ENCODE measurements at places on chromosomes 1 and 21.

GRCh38 chr1:153670257-153670858 lies 435 bp downstream of the ILF2 start:
- no peak for DNase-seq

DNA sequence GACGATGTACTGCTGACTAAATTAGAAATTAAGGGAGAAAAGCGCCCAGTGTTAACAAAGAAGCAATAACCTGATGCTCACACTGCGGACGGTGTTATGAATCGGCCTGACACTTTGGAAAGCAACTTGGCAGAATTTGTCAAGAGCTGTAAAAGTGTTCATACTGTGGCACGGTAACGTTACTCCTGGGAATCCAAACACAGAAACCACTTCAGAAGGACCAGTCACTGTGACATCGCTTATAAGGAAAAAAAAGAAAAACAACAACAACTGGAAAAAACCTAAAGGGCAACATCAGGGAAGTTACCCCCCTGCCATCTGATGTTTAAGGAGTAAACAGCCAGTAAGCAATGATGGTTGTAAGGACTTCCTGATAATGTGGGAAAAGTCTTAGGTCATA lies 27.7 kb downstream of the CAPZB start:
- DNase-seq, result no peak

GRCh38 chr1:87122243-87122642 lies 206.4 kb upstream of the LMO4 start:
- no peak for DNase-seq

DNA sequence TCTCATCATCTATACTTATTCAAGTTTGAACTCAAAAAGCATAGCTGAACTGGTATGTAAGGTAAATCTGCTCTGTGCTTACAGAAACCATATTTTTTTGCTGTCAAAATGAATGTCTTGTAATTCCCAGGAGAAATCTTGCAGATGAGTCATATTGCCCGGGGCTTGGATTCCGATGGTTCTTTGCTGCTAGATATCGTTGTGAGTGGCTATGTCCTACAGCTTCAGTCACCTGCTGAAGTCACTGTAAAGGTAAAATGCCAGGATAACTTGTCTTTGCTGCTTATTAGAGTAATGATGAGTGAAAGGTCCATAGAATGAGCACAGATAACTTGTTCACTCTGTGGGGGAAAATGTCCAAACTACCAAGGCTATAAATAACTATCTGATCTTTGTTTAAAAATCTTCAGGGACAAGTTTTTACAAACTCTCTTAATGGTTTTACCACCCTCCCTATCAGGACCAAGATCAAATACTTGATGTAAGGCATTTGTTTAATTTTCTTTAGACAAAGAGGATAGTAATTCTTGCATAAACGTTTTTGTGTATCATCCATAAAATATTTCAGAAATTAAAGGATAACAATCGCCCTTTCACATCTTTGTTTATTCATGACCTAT lies 222.3 kb downstream of the TPR start:
- peak; percentile 41 for DNase-seq

DNA sequence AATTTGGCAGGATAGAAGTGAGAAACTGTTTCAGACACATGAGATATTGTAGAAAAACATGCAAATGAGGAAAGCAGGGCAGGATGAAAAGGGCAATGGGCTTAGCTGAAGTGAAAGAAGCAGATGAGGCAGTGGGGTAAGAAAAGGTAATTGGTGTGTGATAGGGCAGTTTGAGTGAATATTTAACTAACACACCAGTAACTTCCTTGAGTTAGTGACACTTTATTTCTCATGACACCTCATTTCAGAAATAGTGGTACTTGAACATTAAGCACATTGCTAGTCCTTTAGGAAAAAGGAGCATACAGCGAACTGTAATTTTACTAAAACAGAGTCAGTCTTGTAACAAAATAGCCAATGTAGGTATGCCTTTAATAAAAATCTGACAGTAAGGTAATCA lies 415.0 kb downstream of the DPYD start:
- no peak for DNase-seq

GRCh38 chr1:229015806-229016205 lies 255.1 kb upstream of the RAB4A start:
- no peak for DNase-seq

DNA sequence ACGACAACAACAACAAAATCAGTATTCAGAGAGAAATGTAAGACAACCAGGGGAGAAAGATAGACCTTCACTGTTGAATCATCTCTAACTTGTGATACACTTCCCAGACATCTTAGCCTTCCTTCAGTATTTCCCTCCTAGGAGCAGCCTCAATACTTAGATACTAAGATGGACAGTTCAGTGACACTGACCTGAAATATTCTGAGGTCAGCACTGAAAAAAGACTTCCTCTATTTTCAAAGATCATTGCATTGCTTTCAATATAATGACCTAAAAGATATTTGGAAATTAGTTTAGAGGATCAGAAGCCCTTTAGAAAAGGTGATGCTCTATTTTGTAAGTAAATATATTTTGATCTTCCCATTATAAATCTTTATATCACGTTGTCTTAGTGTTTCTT lies 101.0 kb downstream of the MRPL39 start:
- no peak for DNase-seq

GRCh38 chr1:115299266-115299665 lies 38.8 kb downstream of the NGF start:
- DNase-seq, result no peak

DNA sequence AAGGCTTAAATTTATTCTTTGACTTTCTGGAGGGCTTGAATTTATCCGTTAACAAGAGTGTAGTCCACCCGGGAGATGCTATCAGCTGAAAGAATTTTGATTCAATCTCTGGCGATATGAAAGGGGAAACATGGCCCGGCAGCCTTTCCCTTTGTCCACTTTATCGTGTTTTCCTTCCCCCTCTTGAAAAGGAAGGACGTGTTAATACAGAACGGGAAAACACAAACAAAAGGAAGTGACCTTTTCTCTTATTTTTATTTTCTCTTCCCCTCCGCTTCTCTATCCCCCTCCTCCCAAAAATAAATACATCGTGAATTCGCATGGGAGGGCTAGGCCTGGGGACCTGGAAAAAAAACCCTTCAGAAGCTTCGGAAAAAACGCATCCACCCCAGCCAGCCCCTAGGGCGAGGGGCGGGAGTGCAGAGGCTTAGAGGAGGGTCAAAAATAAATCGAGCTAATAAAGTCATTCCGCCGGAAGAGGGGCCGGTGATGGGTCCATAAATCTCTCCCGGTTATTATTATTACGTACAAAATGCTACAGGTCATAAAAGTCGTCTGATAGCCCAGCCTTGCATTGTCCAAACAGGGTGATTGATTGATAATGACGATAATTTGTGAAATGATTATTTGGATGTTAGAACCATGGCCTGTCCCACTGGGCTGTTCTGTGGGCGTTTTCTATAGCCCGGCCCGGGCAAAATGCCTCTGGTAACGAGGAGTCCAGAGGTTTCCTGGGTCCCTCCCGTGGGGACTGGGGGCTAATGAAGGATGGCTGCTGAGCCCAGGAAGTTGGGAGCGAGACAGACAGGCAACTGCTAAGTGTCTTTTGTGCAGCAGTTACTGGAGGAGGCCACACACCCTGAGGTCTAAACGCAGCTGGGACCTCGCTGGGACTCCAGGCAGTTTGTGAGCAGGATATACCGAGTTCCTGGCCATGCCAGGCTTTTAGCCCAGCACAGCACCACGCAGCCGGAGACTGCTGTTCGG lies 179.4 kb downstream of the PRDM16 start:
- no peak for DNase-seq

GRCh38 chr1:150562446-150563339 lies 13.5 kb downstream of the ADAMTSL4 start:
- no peak for DNase-seq

DNA sequence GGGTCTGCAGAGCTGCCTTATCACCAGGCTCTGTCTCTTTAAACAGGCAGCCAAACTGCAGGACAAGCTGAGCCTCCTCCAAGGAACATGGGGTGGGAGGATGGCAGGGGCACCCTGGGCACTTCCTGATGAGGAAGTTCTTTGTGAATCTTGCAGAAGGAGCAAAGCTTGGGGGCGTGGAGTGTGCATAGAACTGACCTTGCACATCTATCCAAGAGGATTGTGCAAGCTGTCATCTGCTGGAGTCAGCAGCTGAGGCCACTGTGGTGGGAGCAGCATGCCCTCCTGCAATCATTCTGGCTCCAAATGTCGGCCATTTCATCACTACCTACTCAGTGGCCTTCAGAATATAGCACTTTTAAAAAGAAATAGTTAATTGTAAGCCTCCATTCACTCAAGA lies 182.2 kb downstream of the AJAP1 start:
- DNase-seq, result no peak

- peak; percentile 29 for DNase-seq
Measured at GRCh38 chr1:178434360-178434759, 62.4 kb downstream of the CLEC20A start.

DNA sequence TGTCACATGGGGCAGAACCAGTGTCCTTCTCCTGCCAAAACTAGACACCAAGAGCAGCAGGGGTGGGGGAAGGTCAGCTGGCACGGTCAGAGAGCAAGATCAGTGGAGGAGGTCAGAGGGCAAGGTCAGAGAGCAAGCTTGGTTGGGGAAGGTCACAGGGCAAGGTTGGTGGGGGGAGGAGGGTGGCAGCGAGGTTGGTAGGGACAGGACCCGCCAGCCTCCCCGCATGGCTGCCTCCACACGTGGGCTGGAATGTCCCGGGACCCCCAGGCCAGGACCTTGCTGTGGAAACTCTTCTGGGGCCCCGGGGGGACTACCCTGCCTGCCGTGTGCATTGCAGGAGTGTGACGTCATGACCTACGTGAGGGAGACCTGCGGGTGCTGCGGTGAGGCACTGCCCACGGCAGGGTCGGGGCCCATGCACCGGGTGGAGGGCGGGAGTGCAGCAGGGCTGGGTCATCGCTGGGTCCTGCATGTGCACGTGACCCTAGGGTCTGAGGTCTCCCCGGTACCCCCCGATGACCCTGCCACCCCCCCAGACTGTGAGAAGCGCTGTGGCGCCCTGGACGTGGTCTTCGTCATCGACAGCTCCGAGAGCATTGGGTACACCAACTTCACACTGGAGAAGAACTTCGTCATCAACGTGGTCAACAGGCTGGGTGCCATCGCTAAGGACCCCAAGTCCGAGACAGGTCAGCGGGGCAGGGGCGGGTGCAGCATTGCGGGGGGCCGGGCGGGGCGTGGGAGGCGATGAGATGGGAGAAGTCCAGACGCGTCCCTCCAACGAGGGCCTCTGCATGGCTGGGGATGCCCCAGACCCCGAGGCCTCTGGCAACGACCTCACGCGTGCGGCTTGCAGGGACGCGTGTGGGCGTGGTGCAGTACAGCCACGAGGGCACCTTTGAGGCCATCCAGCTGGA lies 27.3 kb downstream of the COL6A2 start:
- no peak for DNase-seq

GRCh38 chr1:114176366-114176765 lies 22.7 kb upstream of the SYT6 start:
- no peak for DNase-seq

- DNase-seq, result no peak
Measured at GRCh38 chr1:201175820-201176500, 14.7 kb upstream of the IGFN1 start.

GRCh38 chr1:34268311-34268954 lies 91.7 kb downstream of the C1orf94 start:
- DNase-seq, result peak; percentile 34

GRCh38 chr1:241926141-241926540 lies 31.4 kb upstream of the BECN2 start:
- DNase-seq, result no peak

GRCh38 chr1:224059897-224060427 lies 53.9 kb upstream of the FBXO28 start:
- DNase-seq, result no peak

DNA sequence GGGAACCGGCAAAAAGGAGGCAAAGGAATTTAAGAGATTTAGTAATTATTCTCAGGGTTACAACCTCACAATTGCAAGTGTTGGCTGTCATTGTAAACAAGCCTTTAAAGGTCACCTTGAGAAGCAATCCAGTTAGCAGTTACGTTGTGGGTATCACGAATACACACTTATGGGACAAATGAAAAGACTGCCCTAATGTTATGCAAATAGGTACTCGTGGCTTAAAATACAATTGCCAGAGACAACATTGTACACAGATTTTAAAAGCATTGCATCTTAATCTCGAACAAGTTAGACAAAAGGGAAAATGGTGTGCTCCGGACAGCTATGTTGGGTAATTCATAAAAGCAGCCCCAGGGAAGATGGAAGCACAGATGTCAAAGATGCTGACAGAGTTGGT lies 120.5 kb upstream of the ZC3H12A start:
- DNase-seq, result no peak

DNA sequence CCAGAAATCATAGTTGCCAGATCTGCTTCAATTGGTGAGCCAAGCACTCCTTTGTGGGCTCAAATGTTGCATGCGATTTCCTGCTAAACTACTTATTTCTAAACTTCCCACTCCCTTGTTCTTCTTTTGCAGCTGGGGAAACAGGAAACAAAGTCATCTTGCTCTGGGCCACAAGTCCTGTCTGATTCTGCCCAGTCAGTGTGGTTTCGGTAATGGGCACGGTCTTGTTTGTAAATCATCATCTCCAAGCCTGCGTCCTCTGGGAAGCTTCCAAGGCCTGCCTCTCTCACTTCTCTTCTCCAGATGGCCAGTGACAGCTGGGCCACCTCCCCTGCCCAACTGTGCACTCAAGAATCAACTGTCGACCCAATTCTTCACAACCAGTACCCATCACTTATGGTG lies 4.4 kb downstream of the S100A8 start:
- DNase-seq, result peak; percentile 87

DNA sequence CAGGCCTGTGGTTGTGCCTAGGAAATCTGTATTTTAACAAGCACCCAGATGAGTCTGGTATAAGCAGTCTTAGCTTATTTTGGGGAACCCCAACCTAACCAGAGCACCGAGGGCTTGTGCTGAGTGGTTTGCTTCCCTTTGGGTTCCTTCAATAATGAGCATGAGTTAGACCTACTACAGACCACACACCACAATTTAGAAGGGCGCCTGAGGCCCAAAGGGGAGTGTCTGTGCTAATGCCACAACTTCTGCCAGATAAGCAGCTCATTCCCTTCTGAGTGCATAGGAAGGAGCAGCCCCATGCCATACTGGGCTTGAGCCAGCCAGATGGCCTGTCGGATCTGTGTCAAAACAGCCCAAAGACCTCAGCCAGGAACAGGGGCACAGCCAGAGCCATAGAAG lies 15.4 kb upstream of the LSS start:
- no peak for DNase-seq

- DNase-seq, result no peak
Measured at GRCh38 chr1:169914531-169914930, 20.8 kb upstream of the SCYL3 start.

DNA sequence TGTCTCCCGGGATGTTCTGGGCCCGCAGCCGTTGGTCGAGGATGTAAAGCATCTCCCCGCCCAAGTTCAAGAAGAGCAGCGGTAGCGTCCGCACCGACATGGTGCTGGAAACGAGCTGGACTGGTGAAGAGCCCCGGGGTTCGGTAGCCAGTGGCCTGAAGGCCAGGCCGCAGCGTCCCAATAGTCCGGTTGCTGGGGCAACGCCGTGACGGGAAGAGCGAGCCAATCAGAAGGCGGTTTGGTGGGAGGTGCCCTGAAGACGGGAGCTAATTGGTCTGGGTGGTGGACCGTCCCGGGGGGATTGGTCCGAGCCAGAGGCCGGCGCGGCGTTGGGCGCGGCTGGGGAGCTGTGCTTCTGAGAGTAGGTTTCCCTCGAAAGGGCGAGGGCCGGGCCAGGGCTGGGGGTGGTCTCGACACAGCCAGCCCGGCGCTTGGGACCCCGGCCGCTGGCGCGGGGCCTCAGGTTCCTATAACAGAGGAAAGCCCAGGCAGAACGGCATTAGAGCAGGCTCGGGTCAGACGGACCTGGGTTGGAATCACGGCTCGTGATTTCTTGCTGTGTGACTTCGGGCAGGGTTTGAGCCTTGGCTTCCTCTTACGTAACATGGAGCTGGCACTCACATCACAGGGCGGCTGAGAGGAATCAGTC lies at the start of gene OSCP1:
Gene OSCP1, minus strand, starts transcription at position 182 of the 649 bp plus-strand sequence. Its CDS starts 82 bp downstream, at position 100.
- DNase-seq, result peak; percentile 67

GRCh38 chr1:157004806-157005205 lies 40.7 kb downstream of the ARHGEF11 start:
- no peak for DNase-seq
